ENCODE measurements at places on chromosomes 3 and 15. TPM values are rescaled to one million over a fixed set of nuclear protein-coding genes. Genes with fewer than 3 reads are reported as not detected.
A peak's percentile ranks its signal among the peaks of the same experiment; 100 is the strongest.

DNA sequence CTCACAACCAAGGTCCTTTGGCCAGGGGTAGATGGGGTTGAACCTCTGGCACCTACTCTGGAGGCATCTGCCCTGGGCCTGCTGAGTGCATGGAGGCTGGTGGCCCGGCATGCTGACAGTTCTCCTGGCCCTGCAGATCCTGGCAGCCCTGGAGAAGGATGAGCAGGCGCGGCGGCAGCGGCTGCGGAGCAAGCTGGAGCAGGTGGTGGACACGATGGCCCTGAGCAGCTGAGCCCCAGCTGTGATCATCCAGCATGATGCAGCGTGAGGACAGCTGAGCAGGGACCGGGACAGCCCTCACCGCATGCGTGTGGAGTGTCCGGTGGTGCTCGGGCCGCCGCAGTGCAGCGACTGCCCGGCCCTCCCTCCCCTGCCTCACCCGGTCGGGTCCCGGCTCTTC lies 50.9 kb downstream of the PLXNA1 start:
- no peak for DNase-seq

DNA sequence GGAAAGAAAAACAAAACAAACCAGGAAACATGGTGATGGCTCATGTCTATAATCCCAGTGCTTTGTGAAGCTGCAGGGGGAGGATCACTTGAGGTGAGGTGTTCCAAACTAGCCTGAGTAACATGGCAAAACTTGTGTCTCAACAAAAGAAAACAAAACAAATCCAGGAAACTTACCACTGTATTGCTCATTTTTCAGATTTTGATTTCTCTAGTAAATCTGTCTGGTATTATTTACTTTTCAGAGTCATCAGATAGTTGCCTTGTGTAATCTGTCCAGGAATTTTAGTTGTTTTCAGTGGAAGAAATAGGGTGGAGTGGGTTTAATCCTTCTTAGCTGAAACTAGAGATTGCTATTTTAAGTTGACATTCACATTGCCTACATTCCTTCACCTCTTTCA lies 91.8 kb upstream of the ALCAM start:
- no peak for DNase-seq

GRCh38 chr15:36599620-36600433 lies 20.4 kb downstream of the CDIN1 start:
- no peak for DNase-seq

DNA sequence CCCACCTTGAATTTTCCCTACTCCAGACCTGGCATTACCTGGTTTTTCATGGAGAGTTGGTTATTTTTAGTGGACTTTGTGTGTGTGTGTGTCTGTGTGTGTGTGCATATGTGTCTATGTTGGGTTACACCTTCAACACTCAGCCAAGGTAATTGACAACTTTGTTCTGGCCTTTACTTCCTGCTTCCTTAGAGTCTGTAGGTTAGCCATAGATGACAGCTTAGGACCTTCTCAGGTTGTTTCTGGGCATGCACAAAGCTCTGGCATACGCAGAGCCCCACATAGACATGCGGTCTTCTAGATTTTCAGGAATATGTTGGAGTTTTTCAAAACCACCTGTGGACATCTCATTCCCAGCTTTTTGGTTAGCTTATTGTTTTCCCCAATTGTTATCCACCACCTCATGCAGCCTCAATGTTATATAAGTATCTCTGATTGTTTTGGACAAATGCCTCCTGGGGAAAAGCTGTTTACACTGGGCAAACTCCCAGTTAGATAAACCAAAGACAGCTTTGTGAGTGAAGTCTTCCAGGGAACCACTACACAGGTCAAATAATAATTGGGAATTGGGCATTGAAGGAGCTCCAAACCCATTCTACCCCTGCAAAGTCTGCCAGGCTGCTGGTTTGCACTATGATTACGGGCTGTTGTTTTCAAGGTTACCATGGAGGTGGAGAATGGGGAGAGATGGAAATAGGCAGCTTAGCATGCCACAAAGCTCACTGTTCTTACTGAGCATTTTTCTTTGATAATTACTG lies 201.2 kb downstream of the ADAMTSL3 start:
- no peak for DNase-seq

- no peak for DNase-seq
Measured at GRCh38 chr15:78044407-78045155, 32.9 kb downstream of the TBC1D2B start.

DNA sequence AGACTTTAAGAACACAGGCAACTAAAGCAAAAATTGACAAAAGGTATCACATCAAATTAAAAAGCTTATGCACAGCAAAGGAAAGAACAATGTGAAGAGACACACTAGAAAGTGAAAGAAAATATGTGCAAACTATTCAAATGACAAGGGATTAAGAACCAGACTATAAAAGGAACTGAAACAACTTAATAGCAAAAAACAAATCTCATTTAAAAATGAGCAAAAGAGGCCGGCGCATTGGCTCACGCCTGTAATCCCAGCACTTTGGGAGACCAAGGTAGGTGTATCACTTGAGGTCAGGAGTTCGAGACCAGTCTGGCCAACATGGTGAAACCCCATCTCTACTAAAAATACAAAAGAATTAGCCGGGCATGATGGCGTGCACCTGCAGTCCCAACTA lies 14.4 kb downstream of the NGLY1 start:
- DNase-seq: no peak

DNA sequence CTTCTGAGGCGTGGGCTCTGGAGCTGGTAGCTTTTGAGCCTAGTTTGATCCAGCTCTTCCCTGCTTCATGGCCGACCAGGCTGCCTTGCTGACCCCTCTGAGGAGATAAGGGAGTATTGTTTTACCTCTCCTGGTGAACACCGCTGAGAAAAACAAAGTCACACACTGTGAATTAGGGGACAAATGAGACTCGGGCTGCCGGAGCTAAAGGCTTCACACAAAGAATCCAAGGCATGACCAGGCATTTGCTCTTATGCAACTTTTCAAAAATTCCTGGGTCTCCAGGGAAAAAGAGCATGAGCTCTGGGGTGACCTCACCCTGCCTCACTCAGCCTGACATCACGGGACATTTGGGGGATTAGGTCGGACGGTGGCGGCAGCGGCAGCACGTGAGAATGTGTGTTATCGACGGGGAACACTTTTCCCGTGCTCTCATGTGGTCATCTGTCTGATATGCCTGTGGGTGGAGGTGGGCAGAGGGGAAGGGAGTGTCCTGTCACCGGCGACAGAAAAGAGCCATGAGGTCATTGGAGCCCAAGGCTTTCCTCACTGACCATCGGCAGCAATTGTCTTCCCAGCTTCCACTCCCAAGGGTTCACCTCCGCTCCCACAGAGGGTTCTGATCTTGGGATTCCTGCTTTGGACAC lies 61.0 kb downstream of the TMEM44 start:
- peak; percentile 88 for DNase-seq

GRCh38 chr3:129429080-129429451 lies 630 bp upstream of the EFCAB12 start:
- DNase-seq: no peak

- no peak for DNase-seq
Measured at GRCh38 chr3:179348325-179349013, 960 bp downstream of the MFN1 start.

GRCh38 chr3:106617276-106617675 lies 748.5 kb upstream of the CBLB start:
- DNase-seq: no peak

DNA sequence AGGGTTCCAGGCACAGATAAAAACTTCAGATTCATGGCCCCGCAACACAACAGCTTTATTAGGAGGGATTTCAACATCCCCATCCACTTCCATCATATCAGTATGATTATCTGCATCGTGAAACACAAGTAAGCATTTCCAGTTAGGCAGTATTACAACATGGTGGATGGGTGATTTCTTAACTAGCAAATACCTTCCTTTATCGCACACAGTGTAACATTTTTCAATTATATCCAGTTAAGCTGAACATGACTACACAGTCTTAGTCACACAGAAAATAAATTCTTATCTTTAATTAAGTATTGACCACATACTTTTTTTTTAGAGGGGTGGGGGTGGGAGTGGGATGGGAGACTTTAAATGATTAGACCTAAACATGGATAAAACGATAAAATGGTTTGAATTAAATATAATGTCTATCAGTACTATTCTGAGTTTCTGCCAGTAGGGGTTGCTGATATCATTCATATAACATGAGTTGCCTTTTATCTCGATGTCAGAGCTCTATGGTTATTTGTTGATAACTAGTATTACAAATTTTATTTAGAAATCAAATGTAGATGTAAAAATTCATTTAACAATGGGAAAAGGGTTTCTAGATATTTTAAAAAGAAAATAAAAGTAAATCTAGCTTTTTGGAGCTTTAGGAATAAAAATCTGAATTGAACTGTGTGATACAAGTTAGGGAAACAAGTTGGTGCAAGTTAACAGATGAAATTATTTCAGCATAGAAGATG lies 146.6 kb downstream of the TBL1XR1 start:
- DNase-seq: no peak

DNA sequence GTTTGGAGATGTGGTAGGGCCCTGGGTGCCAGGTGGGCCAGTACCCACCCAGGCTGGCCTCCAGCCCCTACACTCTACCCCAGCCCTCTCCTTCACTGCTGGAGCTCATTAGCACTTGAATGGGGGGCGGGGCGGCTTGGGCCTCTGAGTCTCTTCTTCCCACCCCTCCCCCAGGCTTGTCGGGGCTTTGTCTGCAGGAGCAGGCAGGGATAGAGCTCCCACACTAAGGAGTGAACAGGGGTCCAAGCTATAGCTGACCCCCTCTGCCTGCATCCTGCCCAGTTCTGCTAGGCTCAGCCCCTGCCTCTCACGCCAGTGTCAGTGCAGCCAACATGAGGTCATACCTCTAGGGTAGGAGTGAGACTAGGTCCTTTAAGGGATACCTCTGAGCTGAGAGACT lies 5.2 kb downstream of the GNAI2 start:
- DNase-seq: no peak

GRCh38 chr3:100936931-100937330 lies 56.3 kb downstream of the ABI3BP start:
- no peak for DNase-seq

DNA sequence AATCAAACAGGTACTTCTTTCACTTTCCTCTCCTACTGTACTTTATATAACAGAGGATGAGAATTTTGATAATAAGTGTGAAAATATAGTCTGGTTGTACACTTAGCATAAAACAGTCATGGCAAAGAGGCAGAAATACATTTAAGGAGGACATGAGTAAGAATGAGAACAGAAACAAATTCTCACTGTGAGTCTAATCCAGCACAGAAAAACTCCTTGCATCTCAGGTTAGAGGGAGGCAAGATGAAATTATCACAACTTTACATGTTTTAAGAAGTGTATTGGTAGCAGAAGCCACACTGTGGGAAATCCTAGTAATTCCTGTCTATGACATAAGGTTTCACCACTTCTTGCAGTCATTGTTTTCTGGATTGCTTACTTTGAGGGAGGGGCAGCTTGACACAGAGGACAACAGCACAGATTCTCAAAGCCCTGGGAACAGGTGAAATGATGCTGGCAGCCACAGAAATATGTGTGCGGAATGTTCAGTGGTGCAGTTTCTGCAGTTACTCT lies 733.6 kb upstream of the GBE1 start:
- no peak for DNase-seq

DNA sequence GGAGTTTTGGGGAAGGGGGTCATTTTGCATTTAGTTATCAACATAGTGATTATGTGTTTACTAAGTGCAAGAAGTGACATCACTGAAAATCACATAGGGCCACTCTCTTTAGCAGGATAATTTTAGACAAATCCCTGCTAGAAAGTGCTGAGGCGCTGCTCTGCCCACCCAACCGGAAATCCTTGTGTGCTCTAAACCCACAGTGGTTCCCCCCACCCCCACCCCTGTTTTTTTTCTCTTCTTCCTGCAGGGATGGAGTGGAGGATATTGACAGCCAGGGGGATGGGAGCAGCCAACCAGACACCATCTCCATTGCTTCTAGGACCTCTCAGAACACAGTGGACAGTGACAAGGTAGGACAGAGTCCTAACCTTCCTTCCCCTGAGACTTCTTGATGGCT lies 234.2 kb upstream of the UMPS start:
- DNase-seq: no peak

DNA sequence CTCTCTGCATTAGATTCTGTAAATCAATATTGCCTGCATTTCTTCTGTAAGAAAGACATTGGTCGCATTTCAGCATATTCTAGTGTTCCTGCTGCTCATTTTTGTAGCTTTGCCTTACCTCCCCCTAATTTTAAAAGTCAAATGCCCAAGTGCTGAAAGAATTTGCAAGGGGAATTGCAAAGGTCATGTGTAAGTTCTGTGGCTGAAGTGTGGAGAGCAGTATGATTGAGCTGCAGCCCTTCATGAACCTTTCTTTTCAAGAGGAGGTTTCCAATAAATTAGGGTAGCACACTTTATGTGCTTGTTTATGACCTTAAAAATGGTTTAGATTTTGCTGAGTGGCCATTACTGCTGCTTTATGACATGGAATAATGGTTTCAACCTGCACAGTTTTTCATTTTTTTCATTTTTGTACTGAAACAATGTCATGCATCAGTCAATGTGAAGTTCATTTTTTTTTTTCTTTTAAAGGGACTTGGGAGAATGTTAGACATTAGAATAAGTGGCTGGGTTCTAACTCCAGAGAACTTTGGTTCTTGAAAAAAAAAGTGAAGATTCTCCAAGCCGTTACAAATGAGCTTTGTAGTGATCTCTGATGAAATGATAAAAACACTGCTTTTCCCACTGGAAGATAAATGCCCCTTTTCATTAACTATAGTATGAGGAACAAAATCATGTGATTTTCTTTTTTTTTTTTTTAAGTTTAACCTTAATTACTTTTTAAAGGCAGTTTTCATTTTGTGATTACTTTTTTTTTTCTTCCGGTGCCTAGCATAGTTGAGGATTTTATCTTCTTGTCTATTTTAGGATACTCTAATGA lies 99.6 kb downstream of the MITF start:
- no peak for DNase-seq

- no peak for DNase-seq
Measured at GRCh38 chr3:149145356-149145755, 15.9 kb downstream of the HPS3 start.

GRCh38 chr15:61057376-61057775 lies 171.7 kb downstream of the RORA start:
- no peak for DNase-seq

GRCh38 chr3:147513785-147514184 lies 104.6 kb downstream of the ZIC1 start:
- no peak for DNase-seq

GRCh38 chr15:47301481-47301880 lies 415.8 kb upstream of the SEMA6D start:
- no peak for DNase-seq

- no peak for DNase-seq
Measured at GRCh38 chr15:98443526-98443925, 204.8 kb upstream of the IGF1R start.

Gene SPESP1
- total RNA-seq: 1.8 TPM
